A549 treated with Hydrocortisone at 1 μM for 4 hours (cell line): ENCODE measurements at places on chromosomes 6 and 20. TPM values are rescaled to one million over a fixed set of nuclear protein-coding genes. Genes with fewer than 3 reads are reported as not detected.

VSX1 gene
- total RNA-seq = 0.68 to 1.0 TPM (median 0.99 TPM) in 5 replicates

APMAP gene
- total RNA-seq = 180 to 194 TPM (median 185 TPM) in 5 replicates

TCF21 gene
- total RNA-seq = 0.02 to 0.10 TPM (median 0.03 TPM) in 5 replicates

DDRGK1 gene
- total RNA-seq = 79.1 to 103 TPM (median 95.7 TPM) in 5 replicates

CST3 gene
- 211 to 436 TPM (median 403 TPM) in 5 replicates for total RNA-seq

CST1 gene
- total RNA-seq = 0.67 to 1.7 TPM (median 0.98 TPM) in 5 replicates

SLC25A27 gene
- 0.32 to 0.61 TPM (median 0.40 TPM) in 5 replicates for total RNA-seq
